Right kidney (tissue), 9 donors: ENCODE measurements at places on chromosomes 5 and 9.

- no peak for DNase-seq
These were observed 63.1 kb downstream of the GNAQ start for GRCh38 chr9:77968506-77968905.

GRCh38 chr5:142810081-142810480, 39.9 kb downstream of the ARHGAP26 start:
- DNase-seq = no peak

DNA sequence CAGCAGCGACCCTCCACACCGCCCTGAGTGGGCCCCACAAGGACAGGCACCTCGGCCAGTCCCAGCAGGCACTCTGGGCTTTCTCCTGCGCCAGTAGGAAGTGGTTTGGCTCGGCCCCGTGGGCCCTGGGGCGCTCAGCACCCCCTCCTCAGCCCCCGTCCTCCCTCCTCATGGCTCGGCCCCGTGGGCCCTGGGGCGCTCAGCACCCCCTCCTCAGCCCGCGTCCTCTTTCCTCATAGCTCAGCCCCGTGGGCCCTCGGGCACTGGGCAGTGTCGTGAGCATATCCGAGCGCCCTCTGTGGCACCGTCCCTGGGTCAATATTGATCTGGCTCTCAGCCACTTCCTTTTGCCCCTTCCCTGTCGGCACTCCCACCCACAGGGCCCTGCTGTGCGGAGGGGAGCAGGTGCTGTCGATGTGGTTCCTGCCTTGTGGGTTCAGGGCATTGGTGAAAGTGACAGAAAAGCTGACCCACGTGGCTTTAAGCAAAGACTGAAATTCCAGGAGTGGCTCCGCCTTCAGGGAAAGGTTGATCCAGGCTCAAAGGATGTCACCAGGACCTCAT, 5.5 kb upstream of the SCGB3A1 start:
- no peak for DNase-seq

DNA sequence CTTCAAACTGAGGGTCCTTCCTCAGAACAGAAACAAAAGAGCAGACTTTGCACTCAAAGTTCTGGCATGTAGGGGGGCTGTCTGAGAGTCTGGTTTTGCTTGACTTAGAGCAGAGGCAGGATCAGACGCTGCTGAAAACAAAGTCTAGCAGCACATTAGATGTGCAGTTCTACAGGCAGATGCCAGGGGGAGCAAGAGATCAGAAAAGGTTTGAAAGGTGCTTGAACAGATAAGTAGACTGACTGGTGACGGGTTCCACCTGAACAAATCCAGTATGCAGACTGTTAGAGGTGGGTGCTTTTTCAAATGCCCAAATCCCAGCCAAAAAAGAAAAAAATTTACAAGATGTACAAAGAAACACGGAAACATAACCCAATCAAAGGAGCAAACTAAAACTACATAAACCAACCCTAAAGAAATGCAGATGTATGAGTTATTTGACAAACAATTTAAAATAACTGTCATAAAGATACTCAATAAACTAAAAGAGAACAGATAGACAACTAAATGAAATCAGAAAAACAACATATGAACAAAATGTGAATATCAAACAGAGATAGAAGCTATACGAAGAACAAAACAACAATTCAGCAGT, 194.7 kb upstream of the FREM1 start:
- peak; percentile 37 for DNase-seq

- DNase-seq = no peak
These were observed 285.8 kb upstream of the PCSK5 start for GRCh38 chr9:75604661-75605060.

- DNase-seq = no peak
These were observed 488.6 kb upstream of the SGCD start for GRCh38 chr5:155838394-155838793.

GRCh38 chr9:75462866-75463265, 374.6 kb downstream of the OSTF1 start:
- DNase-seq = no peak

- no peak for DNase-seq
These were observed 2.9 kb downstream of the P4HA2 start for GRCh38 chr5:132224716-132225115.

GRCh38 chr9:31597977-31598376, 786.5 kb upstream of the ACO1 start:
- DNase-seq = no peak

DNA sequence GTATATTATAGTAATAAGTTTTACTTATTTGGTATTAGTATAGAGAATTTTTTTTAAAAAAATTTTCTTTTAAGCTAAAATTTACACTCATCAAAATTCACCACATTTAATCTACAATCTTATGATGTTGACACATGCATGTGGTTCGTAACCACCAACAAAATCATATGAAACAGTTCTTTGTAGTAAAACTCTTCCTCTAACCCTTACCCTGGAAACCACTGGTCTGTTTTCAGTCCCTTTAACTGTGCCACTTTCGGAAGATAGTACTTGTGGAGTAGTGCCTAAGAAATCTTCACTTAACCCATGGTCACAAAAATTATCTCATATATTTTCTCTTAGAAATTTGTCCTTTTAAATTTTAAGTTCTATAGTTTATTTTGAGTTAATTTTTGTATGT, 1498.8 kb downstream of the MAT2B start:
- no peak for DNase-seq

GRCh38 chr5:178455480-178455835, 134.7 kb downstream of the COL23A1 start:
- no peak for DNase-seq

DNA sequence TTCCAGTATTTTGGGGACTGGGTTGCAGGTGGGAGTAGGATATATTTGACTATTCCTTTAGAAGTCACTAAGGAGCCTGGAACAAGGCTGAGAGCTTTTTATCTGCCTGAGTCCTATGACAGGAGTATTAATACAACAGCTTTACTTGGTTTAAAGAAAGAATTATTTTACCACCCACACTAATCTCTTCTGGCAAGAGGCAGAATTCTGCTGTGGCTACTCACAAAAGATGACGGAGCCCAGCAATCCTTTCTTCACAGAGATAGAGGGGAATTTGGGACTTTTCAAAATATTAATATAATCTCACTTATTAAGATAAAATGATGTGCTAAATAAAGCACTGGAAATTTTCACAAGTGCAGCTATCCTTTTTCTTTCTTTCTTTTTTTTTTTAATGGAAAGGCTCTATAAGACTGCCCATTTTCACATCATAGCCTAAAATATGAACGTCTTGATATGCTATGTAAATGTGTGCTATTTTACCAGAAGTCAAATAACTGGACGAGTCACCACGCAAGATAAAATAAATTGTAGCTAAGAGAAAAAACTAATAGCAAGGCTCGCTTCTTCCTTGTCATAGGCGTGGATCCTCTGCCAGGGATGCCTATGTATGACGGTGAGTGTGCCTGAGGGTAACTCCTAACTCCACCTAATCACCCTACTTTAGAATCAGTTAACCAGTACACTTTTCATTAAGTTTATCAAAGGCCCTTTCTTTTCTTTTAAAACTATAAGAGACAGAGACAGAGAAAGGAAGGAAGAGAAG, 76.3 kb downstream of the ZNF608 start:
- no peak for DNase-seq

DNA sequence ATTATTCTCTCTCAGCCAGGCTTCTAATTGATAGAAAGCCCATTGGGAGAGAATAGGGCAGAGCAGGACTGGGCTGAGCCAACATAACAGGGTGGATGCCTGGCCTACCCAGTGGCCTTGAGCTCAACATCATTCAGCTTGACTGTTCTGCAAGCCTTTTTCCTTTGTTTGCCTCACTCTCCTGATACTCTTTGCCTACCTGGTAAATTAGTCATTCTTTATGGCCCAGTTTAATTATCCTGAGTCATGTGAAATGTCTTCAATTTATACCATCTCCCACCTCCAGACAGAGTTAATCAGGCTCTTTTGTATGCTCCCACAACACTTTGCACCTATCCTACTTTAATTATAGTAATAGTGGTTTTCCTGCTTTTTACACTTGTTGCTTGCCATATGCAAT, 13.6 kb downstream of the GLRA1 start:
- DNase-seq = no peak

GRCh38 chr9:6215562-6215961, at the start of gene IL33:
Gene IL33, plus strand, starts transcription at chr9:6215807. Its CDS starts 25,888 bp downstream, at chr9:6241695.
- DNase-seq = no peak

GRCh38 chr5:164377746-164378145, 872.3 kb downstream of the MAT2B start:
- DNase-seq = no peak

DNA sequence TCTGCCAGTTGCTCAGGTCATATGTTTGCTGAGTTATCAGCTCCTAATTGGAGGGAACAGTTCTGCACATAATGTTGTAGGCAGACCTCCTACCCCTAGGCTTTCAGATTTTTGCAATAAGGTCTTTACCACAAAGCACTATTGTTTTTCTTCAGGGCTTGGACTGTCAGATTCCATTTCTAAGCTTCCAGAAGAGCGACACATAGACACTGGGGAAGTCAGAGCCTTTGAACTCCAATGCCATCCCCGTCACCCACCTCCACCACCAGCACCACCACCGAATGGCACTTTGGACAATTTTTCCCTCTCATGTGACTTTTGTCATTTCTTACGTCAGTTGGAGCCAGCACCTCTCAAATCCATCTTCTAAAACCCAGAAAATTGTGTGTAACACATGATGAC, 28.3 kb upstream of the SPRY4 start:
- DNase-seq = no peak

- no peak for DNase-seq
These were observed 69.3 kb downstream of the COL15A1 start for GRCh38 chr9:99012957-99013512.

DNA sequence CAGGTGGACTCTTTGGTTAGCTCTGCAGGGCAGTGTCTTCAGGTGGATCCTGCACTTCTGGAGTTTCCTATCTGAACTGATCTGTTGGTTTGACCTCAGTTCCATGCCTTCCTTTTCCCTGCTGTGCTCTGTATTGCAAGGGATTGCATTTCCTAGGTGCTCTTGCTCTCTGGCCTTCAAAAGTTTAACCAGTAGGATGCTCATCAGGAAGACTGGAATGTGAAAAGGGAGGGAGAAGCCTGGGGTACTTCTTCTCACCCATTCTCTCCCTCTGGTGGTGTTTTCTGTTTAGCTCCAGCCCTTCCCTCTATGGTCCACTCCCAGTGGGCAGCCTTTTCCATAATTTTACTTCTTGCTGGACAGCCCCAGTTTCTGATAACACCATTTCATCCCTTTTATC, 78.5 kb downstream of the ZNF618 start:
- no peak for DNase-seq

- DNase-seq = no peak
These were observed 224.8 kb upstream of the WWC1 start for GRCh38 chr5:168066536-168067208.

DNA sequence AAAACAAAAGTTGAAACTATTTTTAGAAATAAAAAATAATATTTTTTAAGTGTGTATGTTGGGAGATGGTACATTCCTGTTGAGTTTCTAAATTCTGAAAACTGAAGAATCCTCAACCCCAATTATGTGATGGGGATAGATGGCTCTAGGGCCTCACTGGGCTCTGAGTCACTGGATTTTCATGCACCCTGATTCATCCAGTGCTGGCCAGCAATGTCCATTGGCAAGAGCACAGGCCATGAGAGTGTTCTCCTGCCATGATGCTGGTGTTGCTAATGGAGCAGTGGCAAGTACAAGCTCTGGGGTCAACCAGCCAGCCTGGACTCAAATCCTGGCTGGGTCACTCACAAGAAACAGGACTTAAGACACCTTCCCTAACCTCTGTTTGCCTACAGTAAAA, 23.3 kb downstream of the SMIM23 start:
- no peak for DNase-seq

DNA sequence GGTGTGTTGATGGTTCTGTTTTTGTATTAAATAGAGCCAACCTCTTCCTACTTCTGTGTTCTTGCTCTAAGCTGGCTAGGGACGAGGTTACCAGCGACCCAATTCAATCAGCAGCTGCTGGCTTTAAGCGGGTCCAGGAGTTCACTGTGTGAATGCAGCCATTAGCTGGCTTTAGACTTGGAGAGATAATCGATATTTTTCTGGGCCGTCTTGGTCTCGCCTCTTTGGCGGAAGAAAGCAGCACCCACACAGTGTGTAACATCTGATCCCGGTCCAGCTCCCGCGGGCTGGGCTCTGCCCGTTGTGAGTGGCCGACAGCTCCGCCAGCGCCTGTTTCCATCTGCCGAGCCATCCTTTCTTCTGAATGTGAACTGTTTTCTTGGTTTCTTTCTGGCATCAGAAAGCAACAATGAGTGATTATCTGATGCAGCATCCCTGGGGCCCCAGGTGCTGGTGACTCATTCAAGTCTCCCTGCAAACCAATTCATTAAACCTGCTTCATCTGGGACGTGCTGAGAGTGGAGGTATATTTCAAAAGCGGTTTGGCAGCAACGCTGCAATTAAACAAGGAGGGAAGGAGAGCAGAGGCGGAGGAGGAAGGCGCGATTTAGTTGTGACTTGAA, 90.8 kb upstream of the IRX4 start:
- no peak for DNase-seq

GRCh38 chr9:131324736-131325679, 35.5 kb downstream of the PLPP7 start:
- no peak for DNase-seq

DNA sequence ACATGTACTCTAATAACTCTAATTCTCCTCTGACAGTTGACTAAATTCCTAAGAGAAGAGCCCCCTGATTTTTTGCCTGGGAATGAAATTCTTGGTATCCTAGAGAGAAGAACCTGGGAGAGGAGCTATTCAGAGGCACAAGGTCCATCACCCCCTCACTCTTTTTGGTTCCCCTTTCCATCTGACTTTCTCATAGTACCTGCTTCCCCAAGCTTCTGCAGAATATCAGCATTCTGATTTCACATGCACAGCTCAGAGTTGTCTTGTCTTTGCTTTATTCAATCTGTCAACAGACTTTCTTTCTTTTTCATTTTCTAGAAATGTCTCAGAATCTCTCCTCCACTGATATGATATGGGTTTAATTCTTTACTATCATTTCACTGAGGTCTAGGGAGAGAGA, 141.5 kb upstream of the FBXL17 start:
- DNase-seq = no peak

DNA sequence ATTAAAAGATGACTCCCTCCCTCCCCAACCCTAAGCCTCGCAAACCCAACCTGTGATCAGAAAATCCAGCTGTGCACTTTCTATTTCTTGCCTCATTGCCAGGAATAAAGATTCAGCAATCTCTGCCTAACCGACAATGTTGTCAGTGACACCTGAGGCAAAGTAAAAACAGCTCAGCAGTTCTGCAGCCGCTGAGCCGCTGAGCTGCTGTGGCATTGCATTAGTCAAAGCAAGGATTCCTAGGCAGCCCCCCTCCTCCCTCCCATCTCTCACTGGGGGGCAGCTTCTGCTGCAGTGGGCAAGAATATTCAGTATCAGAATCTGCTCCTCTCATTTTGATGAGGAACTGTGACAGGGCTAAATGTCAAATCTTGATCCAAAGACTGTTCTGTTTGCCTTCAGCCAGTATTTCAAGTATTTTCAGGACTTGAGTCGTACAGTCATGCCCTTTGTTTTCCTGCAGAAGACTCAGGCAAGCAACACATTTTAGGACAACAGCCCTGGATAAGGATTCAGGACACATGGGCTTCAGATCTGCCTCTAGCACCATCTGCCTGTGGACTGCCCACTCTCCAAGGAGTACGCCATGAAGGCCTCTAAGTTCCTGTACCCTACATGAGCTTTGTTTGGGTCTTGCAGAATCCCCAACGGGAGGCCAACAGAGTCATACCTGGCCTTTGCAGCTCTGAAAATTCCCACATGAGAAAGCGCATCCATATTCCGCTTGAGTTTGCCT, 41.1 kb upstream of the DAP start:
- DNase-seq = peak; percentile 12

- DNase-seq = no peak
These were observed 152.7 kb upstream of the GAS1 start for GRCh38 chr9:87100001-87100400.

- no peak for DNase-seq
These were observed 182.4 kb downstream of the SEMA5A start for GRCh38 chr5:9363449-9363848.

GRCh38 chr9:68749579-68750159, 44.6 kb downstream of the PIP5K1B start:
- DNase-seq = no peak
